ENCODE measurements at places on chromosomes 12 and 14.

DNA sequence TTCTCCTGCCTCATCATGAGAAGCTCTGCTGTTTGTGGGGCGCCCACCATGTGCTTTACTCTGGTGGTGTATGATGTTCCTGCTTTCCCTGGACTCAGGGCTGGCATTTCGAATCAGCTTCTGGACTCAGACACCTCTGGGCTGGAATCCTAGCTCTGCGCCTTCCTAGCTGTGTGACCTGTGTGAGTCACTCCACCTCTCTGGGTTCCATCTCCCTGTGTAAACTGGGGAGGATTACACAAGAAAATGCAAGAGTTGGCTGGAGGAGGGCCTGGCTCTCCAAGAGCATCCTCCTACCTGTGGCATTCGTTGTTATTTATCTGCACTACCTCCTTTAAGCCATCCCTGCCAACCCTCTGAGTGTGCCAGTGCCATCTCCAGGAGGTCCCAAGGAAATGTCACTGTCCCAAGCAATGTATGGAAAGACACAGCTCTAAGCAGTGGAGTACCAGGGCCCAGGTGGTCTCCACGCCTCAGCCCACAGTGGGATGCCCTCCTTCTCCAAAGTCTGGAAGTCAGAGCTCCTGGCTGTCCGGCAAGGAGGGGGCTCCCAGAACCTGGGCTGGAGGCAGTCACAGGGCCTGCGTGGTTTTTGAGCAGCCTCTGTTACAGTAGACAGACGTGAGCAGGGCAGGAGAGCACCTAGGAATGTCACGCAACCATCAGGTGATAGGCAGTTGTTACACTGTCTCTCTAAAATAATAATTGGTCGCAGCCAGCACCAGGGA lies 7.3 kb upstream of the TNFAIP2 start:
- DNase-seq = no peak

GRCh38 chr12:50732591-50732990 lies 31.3 kb upstream of the ATF1 start:
- DNase-seq = peak; percentile 40

DNA sequence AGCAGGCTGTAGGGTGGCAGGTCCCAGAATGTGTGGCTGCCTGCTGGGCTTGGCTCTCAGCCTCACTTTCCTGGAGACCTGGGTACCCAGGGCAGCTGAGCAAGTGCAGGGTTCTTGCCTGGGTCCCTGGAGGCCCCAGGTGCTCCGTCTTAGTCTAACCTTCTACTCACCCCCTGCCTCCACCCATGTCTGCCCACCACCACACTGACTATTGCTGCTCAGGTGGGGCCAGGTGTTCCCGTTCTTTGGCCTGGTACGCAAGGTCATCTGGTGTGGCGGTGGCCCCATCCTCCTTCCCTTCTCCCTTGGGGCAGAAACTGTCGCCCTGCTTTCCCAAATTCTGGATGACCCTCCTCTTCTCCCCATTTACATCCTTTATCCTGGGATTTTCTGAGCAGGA lies 319.9 kb downstream of the TMEM121 start:
- no peak for DNase-seq

GRCh38 chr14:80955416-80955941 lies at the start of gene TSHR:
Gene TSHR, plus strand, starts transcription at chr14:80955621. Its CDS starts 60 bp downstream, at chr14:80955681.
- DNase-seq = peak; percentile 26

DNA sequence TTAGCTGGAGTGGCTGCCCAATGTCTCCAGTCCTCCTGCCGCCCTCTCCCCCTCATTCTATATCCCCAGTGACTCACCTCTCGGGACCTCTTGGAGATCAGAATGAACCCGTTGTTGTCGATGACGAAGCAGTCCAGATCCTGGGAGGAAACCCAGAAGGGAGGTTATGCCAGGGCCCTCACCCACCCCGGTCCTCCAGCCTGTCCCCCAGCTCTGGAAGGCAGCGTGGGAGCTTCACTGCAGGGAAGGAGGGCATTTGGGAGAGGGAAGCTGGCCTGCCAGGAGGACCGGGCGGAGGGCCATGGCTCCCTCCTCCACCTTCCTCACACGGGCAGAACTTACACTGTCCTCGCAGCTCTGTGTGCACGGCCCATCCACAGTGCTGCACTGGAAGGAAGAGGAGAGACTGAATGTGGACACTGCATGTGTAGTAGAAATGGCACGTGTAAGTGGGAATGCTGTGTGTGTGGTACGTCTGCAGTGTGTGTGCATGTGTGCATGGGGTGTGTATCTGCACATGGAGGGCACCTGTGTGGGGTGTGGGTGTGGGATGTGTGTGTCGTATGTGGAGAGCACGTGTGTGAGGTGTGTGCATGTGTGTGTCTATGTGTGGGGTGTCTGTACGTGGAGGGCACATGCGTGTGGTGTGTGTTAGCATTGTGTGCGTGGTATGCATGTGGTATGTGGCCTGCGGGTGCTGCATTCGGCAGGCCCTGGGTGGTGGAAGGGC lies 10.0 kb upstream of the LRTM2 start:
- no peak for DNase-seq

- DNase-seq = no peak
These were observed 15.0 kb downstream of the GSG1 start for GRCh38 chr12:13088496-13088895.

DNA sequence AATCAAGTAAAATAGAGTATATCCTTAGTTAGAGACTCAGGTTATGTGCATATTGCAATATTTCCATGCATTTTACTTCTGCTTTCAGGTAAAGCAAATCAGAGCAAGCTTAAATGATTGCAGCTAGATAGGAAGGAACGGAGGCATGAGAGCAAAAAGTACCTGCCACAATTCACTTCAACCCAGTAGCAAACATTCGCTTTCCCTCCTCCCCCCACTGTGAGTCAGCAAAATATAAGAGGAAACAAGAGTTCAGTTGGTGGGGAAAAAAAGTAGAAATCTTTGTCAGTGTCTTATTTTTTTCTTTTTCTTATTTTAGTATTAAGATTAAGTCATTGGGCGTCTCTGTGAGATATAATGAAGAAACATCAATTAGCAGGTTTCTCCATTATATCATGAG lies 475.4 kb downstream of the NPAS3 start:
- DNase-seq = peak; percentile 3

DNA sequence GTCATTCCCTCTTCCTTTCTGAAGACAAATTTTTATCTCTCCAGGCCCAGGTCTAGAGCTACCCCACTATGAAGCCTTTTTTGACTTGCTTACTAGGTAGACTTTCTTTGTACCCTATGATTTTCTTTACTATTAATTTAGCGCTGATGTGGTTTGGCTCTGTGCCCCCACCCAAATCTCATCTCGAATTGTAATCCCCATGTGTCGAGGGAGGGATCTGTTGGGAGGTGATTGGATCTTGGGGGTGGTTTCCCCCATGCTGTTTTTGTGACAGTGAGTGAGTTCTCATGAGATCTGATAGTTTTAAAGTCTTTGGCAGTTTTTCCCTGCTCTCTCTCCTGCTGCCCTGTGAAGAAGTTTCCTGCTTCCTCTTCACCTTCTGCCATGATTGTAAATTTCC lies 118.1 kb downstream of the SLC38A1 start:
- DNase-seq = peak; percentile 16

- DNase-seq = no peak
These were observed 1003.6 kb downstream of the FSCB start for GRCh38 chr14:43503508-43503907.

- DNase-seq = no peak
These were observed 126.4 kb downstream of the DERA start for GRCh38 chr12:16037533-16037932.

DNA sequence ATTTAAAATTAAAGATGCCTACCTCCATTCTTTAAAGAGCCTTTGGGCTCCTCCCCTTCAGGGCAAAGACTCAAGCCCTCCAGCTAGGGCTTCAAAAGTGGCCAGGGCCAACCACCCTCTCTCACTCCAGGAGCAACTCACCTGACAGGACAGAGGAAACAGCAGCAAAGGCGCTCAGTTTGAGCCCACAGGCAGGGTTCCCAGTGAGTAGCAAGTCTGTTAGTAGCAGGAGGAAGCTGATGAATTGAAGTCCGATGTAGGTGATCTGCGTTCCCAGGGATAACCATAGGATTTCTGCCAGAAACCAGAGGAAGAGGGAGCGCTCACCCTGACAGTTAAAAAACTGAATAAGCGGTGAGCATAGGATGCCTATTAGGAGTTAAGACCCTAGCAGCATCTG lies 15.7 kb downstream of the GSG1 start:
- DNase-seq = no peak

DNA sequence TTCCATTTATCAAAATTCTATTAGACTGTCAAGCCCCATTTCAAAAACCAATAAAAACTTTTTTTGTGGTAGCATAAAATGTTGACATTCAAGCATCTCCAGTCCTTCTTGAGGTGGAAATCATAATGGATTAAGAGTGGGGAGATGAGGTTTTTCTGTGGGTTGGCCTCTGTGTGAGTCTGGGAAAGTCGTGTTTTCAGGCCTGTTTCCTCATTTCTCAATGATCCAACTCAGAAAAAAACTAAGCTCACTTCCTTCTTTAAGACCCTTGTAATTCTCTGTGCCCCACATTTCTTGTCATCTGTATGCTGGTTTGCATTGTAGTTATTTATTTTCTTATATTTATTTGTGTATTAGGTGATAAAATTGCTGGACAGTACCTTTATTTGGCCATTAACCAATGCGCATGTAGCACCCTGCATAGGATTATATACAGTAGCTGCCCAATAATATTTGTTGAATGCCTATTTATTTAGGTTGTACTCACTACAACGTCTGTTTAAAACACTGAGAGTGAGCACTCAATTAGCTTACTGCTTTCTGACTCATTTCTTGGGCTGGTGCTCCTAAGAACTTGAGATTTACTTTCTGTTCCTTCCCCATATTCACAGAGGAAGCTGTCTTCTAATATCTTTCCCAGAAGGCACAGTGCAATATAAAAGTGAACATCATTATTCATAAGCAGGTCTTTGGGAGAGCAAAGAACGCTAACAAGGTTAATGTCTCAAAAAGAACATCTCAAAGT lies 121.9 kb downstream of the DNAI7 start:
- no peak for DNase-seq

DNA sequence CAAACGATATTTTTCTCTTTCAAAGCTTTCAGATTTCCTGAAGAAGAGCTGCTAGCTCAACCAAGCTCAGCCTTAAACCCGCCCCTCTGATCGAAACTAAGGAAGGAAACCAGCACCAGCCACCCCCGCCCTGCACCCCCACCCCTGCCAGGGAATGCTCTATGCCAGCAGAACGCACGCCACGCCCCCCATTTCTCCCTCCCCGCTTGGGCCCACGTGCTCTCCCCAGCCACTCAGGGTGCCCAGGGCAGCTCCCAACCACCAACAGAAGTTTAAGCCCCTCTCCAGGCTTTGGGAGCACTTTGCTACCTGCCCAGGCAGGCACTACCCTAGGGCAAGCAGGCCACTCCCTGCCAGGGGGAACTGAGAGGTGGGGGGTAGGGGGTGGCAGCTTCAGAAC lies 18.8 kb upstream of the KRT78 start:
- DNase-seq = peak; percentile 30

GRCh38 chr12:48980953-48981756 lies 3.0 kb downstream of the WNT1 start:
- peak; percentile 24 for DNase-seq

DNA sequence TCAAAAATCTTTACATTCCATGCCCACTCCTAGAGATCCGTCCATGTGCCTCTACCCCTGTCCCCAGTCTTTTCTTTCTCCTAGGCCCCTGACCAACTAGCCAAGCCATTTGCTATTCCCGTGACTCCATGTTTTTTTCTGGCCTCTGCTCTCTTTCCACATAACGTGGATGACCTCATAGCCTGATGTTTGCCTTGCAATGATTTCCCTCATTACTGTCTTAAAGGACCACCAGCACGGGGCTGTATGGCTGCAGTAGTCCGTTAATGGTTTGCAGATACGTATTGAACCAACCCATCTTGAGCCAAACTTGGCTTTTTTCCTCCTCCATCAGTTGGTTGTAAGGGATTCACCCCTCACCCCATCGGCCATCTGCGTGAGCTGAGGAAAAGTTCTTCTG lies 226.0 kb downstream of the PCNX1 start:
- no peak for DNase-seq

GRCh38 chr12:98354520-98355035 lies 160.8 kb upstream of the TMPO start:
- DNase-seq = no peak

DNA sequence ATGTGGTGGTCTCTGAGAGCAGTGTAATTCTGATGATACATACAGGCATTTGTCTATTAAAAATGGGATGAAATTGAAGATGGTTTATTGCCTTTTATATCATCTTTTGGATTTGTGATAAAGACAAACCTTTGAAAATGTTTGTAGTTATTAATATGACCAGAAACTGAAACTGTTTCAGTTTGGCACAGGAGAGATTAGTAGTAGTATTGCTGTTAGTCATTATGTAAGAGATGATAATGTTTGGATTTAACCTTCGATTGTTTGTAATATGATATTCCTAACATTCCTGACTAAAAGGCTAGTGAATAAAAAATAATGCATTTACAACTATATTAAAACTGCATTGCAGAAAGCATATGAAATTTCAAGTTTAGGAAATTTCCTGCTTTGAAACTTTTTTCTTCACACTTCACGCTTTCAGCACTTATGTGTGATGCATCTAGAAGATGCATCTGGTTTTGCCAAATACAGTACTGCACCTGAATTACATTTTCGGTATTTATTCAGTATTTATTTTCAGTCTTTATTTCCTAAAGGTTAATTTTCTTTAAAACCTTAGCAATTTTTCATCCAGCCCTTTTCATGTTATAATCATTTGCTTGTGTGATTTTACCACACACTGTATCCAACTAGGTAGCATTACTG lies 25.5 kb downstream of the ADIPOR2 start:
- DNase-seq = no peak

DNA sequence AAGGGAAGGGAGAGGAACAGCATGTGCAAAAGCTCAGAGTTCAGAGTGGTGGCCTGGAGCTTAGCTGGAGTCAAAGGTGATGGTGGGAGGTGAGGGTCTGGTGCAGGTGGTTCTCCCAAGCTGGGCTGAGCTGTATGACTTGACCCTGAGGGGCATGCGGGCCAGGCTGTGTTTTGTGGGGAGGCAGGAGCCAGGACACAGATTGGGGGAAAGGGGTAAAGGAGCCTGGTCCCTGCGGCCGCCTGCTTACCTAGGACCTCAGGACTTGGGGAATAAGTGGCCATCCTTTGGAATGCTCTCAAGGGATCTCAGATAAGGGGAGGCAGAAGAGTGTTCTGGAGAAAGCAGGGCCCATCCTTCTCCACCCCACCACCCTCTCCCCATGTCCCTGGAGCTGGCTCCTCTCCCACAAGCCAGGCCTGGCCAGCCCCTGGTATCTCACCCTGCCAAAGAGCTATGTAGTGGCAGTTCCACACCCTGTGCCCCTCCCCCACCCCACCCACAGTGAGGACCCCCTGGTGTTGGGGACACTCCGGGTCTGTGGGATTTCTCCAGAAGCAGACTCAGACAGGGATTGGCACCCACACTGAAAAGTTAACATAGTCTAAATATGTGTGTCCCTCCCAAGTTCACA lies 19.9 kb upstream of the CEP170B start:
- no peak for DNase-seq

DNA sequence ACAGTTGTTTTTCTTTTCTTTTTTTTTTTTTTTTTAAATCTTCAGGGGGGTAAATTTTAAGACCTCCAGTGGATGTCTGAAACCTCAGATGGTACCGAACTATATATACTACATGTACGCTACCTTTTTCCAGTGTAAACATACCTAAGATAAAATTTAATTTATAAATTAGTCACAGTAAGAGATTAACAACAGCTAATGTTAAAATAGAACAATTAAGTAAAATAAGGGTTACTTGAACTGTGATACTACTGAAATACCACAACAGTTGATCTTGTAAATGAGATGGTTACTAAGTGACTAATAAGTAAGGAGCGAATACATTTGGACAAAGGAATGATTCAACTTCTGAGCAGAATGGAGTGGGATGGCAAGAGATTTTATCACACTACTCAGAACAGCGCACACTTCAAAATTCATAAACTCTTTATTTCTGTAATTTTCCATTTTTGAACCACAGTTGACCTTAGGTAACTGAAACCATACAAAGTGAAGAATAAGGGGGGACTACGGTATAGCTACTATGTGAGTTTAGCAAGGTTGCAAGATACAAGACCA lies 80.5 kb upstream of the PCED1B start:
- DNase-seq = no peak

All from erythroblast (primary cell).